Stimulated activated CD8-positive, alpha-beta memory T cell treated with anti-CD3 and anti-CD28 coated beads, Interleukin-7, amount 100 ng/mL, for 4 hours (primary cell): ENCODE measurements at places on chromosomes 12 and 14.

DNA sequence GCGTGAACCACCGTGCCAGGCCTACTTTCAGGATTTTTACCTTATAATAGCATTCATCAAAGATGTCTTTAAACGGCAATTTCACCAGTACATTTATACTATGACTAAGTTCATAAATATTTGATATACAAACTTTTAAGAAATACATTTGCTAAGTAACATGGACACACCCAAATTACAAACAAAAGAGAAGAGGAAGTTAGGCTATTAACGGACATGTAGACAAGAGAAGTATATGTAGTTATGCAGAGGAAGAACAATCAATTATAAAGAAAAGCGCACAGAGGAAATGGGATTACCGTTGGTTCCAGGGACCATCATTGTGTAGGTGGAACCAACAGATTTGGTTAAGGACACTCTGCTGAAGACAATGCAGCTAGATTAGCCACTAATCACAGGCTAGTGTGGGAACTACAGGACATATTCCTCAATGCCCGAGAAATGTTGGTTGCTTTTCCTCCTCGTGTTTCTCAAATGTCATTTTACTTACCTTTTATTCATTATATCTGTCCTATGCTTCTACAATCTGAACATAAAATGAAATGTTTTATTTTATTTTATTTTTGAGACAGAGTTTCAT lies 24.0 kb upstream of the PKP2 start:
- no peak for DNase-seq

DNA sequence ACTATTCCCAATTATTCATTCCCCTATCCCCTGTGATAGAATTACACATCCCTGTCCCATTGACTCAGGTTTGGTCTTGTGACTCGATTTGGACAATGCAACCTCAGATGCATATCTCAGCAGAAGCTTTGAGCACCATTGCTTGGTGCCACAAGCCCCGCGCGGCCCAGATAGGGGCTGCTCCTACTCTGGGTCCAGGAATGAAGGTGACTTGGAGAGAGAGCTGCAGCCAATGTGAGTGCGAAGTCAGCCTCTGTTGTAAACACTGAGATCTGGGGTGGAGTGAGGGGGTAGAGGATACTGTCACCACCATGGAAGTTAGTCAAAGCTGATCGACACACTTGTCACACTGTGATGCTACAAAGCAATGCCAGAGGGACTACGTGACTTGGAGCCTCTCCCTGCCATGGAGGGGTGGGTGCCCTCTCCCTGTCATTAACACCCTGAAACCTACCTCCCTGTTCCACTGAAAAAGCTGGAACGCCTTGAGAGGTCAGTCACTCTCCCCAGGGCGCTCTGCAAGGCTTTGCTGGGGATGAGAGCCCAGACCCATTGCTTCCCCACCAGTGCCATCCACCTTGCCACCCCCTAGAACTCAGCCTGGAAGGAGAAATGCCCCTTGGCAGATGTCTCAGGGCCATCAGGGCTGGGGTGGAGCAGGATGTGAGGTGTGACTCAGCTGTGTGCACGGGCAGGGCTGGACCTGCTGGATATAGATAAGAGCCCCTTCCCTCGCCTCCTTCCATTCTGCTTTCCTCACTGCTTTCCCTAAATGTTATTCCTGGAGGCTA lies 6.6 kb upstream of the PLEK2 start:
- no peak for DNase-seq

DNA sequence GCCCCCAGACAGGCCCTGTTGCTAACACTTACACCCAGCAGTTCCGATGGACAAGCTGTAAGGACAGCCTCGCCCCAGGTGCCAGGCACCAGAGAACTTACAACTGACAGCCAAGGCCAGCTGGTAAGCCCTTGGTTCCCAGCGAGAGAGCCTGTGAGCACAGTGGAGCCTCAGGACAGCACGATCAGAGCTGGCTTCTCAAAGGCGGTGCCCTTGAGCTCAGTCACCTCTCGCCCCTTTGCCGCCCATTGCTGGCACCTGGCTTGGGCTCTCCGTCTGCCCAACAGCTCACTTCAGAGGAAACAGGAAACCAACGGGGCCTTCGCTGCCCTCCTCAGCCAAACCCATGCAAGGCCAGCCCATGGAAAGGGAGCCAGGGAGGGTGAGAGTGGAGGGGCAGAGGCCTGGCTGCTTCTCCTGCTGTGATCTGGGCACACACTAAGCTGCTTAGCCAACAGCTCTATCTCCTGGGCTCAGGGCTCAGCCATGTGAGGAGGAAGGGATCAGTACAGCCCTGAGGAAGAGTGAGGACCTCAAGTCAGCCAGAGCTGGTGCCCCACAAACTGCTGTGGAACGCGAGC lies 98.5 kb downstream of the SINHCAF start:
- DNase-seq: no peak

GRCh38 chr12:5476356-5476755 lies 44.4 kb downstream of the NTF3 start:
- DNase-seq: no peak

DNA sequence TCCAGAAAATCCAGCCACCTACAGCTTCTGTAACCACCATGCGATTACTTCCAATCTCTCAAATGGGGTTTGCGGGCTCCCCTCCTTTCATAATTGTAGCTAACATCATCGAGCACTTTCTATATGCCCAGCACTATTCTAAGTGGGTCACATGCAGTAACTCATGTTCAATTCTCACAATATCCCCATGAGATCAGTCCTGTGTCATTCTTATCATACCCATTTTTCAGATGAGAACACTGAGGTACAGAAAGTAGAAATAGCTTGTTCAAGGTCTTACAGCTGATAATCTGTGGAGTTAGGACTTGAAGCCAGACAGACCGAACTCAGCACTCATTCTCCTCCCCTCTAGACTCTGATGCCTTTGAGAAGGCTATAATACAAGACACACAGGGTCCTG lies 74.9 kb downstream of the EID3 start:
- no peak for DNase-seq

DNA sequence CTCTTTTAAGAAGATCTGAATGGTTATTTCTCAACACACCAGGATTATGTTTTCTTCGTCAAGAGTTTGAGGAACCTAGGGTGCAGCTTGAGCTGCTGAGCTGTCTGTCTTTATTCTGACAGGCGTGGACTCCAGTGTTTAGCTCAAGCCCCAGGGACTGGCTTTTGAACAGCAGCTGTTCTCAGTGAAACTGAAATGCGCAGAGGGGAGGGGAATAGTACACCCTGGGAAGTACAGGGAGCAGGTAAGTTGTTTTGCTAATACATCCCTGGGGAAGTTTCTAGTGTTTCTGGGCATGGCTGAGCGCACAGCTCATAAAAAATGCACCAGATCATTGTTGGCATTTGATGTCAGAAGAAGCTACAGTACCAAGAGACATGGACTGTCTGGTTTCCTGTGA lies 659.8 kb downstream of the DIO2 start:
- no peak for DNase-seq

- peak; percentile 1 for DNase-seq
These were observed 138.8 kb upstream of the WSCD2 start for GRCh38 chr12:107990325-107990724.

DNA sequence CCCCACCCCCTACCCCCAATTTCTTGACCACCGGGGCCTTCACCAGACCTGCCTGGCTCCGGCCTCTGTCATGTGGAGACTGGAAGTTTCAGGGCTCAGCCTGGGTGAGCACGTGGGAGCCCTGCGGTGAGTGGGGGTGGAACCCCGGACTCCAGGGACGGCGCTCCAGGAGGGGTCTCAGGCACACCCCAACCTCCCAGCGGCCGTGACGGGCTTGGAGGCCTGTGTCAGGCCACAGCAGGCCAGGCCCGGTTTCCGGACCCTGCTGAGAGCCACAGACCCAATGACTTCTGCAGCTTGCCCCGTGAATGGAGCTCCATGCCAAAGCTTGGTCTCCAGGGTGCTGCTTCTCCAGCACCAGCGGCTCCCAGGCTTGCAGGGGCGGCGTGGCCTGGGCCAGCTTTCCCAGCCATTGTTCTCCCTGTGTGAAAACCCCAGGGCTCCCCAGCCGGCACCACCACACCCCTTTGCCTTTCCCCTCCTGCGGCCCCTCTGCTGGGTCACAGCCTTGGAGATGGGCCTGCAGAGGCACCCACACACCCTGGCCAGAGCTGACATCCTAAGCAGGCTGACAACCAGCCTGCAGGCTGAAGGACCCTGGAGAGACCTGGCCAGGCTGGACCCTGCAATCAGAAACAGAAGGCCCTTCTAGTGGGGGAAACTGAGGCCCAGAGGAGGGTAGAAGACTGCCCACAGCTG lies 186.2 kb upstream of the C14orf180 start:
- no peak for DNase-seq

DNA sequence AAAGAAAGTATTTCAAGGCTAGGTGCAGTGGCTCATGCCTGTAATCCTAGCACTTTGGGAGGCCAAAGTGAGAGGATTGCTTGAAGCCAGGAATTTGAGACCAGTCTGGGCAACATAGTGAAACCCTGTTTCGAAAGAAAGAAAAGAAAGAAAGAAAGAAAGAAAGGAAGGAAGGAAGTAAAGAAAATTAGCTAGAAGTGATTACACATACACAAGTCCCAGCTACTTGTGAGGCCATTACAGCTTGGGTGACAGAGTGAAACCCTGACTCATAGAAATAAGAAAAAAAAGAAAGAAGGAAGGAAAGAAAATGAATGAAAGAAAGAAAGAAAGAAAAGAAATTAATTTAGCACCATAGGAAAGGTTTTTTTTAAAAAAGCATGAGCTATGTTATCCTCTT lies 33.3 kb upstream of the PPP1CC start:
- DNase-seq: no peak

DNA sequence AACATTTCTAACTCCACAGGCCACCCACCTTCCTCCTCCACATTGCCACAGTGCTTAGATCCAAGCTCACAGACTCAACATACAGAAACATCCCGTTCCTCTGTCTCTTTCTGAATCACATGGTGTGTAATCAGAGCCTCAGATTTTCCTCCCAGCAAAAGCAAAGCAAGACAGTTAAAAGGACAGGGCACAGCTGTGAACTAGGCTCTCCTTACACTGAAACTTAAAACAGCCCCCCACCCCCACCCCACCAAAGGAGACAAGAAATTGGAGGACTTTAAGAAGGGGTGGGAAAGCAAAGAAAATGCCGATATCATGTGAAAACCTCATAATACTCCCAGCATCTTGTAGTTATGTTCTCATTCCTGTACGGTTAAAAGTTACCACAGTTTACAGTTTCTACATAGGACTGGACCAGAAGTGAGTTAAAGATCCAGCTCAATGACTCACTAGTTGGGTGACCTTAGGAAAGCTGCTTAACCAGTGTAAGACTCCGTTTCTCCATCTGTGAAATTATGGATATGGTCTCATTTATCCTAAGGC lies 4.8 kb downstream of the YBX3 start:
- no peak for DNase-seq

- DNase-seq: no peak
These were observed 83.2 kb downstream of the ETV6 start for GRCh38 chr12:11732715-11733114.

- no peak for DNase-seq
These were observed 102.7 kb downstream of the UNC79 start for GRCh38 chr14:93533437-93533836.
